ENCODE measurements at places on chromosomes 4 and X. TPM values are rescaled to one million over a fixed set of nuclear protein-coding genes. Genes with fewer than 3 reads are reported as not detected.

DNA sequence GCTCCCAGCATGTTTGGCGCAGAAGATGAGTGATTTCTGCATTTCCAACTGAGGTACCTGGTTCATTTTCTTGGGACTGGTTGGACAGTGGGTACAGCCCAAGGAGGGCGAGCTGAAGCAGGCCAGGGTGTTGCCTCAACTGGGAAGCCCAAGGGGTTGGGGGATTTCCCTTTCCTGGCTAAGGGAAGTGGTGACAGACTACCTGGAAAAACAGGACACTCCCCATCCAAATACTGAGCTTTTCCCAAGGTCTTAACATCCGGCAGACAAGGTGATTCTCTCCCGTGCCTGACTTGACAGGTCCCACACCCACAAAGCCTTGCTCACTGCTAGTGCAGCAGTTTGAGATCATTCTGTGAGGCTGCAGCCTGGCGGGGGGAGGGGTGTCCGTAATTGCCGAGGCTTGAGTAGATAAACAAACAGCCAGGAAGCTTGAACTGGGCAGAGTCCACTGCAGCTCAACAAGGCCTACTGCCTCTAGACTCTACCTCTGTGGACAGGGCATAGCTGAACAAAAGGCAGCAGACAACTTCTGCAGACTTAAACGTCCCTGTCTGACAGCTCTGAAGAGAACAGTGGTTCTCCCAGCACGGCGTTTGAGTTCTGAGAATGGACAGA is 307.7 kb upstream of the ARSJ start:
- no peaks in the 10 kb centered on the region for H3K4me1 ChIP-seq
- no peak overlapping the region for H3K27ac ChIP-seq
- no peak overlapping the region for H3K4me3 ChIP-seq
- no peaks in the 10 kb centered on the region for H3K27me3 ChIP-seq
- no peaks in the 10 kb centered on the region for H3K36me3 ChIP-seq
- DNase-seq: no peak

DNA sequence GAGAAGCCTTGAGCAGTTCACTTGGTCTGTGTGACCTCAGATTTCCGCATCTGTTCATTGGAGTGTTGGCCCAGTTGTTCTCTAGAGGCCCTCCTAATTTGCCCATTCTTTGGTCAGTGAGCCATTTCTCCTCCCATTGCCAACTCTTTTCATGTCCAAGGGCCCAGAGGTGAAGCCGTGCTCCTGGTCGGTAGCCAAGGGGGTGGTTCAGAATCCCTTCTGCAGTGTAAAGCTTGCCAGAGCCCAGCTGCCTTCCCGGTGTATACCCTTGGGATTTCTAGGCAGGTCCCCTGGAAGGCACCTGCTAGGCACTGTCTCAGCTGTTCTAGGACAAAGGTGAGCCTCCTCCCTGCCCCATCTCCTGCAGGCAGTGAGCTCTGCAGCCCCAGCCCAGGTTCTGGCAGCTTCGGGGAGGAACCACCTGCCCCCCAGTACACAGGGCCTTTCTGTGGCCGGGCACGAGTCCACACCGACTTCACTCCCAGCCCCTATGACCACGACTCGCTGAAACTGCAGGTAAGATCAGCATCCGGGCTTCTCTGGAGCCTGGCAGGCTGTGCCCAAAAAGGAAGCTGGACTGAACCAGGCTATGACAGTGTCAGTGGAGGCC is 12.3 kb downstream of the SASH3 start:
- H3K27me3 ChIP-seq: peaks cover 6% of the 10 kb centered on the region
- H3K36me3 ChIP-seq: no peaks in the 10 kb centered on the region
- no peak overlapping the region for H3K4me3 ChIP-seq
- no peaks in the 10 kb centered on the region for H3K4me1 ChIP-seq

GRCh38 chr4:183242291-183242690 is 77.8 kb downstream of the CLDN22 start:
- H3K27me3 ChIP-seq: no peaks in the 10 kb centered on the region
- DNase-seq: no peak
- no peak overlapping the region for H3K27ac ChIP-seq
- H3K36me3 ChIP-seq: peaks cover 20% of the 10 kb centered on the region
- H3K4me1 ChIP-seq: no peaks in the 10 kb centered on the region

- H3K27me3 ChIP-seq: no peaks in the 10 kb centered on the region
- no peaks in the 10 kb centered on the region for H3K36me3 ChIP-seq
- peak overlapping the region; percentile 72 for H3K27ac ChIP-seq
- H3K4me3 ChIP-seq: peak overlapping the region; percentile 35
- peaks cover 9% of the 10 kb centered on the region for H3K4me1 ChIP-seq
- no peak for DNase-seq
Measured at GRCh38 chrX:115592997-115593734, 32.2 kb downstream of the PLS3 start.

GRCh38 chrX:101208152-101208905 is 11.3 kb upstream of the DRP2 start:
- H3K27ac ChIP-seq: no peak overlapping the region
- H3K27me3 ChIP-seq: no peaks in the 10 kb centered on the region
- H3K36me3 ChIP-seq: no peaks in the 10 kb centered on the region
- H3K4me1 ChIP-seq: no peaks in the 10 kb centered on the region
- no peak for DNase-seq

DNA sequence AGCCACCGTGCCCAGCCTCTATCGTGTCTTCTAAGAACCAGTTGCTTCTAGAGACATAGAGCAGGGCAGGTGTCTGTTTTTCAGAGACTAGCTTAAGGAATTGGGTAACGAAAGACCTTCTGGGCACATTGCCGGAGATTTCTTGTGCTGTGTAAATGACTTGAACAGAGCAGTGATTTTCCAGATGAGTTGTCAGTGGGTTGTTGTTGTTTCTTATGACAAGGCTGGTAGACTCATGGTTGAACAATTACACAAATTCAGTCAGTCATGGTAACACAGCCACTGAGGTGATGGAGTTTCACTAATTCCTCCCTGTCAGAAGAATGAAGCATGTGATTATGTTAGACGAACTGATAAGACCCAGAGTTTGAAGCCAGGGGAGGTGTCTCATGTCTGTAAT is 20.5 kb upstream of the DDX3X start:
- no peaks in the 10 kb centered on the region for H3K4me1 ChIP-seq
- H3K27ac ChIP-seq: peak overlapping the region; percentile 58
- H3K27me3 ChIP-seq: no peaks in the 10 kb centered on the region
- H3K4me3 ChIP-seq: no peak overlapping the region
- no peak for DNase-seq

- no peak for DNase-seq
- no peak overlapping the region for H3K4me3 ChIP-seq
- H3K36me3 ChIP-seq: no peaks in the 10 kb centered on the region
Measured at GRCh38 chrX:14173873-14174272, 144.2 kb upstream of the GEMIN8 start.

- H3K4me1 ChIP-seq: peaks cover 50% of the 10 kb centered on the region
- no peak overlapping the region for H3K27ac ChIP-seq
- no peak for DNase-seq
- H3K27me3 ChIP-seq: no peaks in the 10 kb centered on the region
- no peak overlapping the region for H3K4me3 ChIP-seq
- H3K36me3 ChIP-seq: no peaks in the 10 kb centered on the region
Measured at GRCh38 chrX:24167719-24168472, 18.4 kb downstream of the ZFX start.

GRCh38 chrX:55008571-55009358 is 8.6 kb downstream of the APEX2 start:
- no peak for DNase-seq
- peaks cover 5% of the 10 kb centered on the region for H3K4me1 ChIP-seq
- peak overlapping the region; percentile 74 for H3K27ac ChIP-seq
- H3K27me3 ChIP-seq: no peaks in the 10 kb centered on the region
- H3K4me3 ChIP-seq: no peak overlapping the region
- peaks cover 22% of the 10 kb centered on the region for H3K36me3 ChIP-seq

The TCEAL5 gene
- total RNA-seq: not detected

DNA sequence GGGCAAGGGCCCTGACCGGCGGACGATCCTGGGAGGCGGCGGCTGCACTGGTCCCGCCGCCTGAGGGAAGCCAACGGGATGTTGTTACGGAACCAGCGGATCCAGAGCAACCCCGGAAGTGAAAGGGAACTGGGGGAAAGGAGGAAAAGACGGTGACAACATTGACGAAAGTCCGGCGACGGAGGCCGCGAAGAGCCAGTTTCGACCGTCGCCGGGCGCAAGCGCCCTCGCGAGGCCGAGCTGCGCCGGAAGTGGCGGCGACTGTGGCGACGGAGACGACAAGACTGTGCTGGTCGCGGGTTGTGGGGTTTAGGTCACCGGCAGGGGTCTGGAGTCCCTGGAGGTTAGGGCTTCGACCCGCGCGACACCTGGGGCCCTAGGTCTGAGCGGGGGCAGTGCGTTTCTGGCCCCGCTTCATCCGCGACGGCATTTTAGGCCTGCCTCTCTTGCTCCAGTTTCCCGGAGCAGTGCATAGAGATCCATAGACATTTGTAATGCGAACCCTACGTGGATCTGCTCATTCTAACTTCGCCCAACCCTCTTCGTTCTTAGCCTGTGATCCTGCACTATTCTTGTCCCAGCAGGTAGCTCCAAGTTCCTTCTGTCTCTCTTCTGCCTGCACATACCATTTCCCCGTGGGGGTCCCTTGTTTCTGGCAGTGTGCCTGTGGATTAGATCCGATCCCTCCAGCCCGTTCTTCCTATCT is at the start of gene BOD1L1:
BOD1L1 (minus strand) TSS at position 120 of the 706 bp plus-strand sequence. CDS start 138 bp downstream, outside the sequence.
- peak; percentile 93 for DNase-seq
- H3K36me3 ChIP-seq: no peaks in the 10 kb centered on the region
- peak within 1 kb of the TSS; percentile 83 for H3K4me3 ChIP-seq
- no peaks in the 10 kb centered on the region for H3K27me3 ChIP-seq
- peaks cover 27% of the 10 kb centered on the region for H3K4me1 ChIP-seq

- no peaks in the 10 kb centered on the region for H3K36me3 ChIP-seq
- no peaks in the 10 kb centered on the region for H3K4me1 ChIP-seq
- H3K4me3 ChIP-seq: no peak overlapping the region
- H3K27ac ChIP-seq: no peak overlapping the region
Measured at GRCh38 chr4:102216666-102217065, 128.6 kb downstream of the SLC39A8 start.

GRCh38 chr4:10413177-10413576 is 44.0 kb downstream of the ZNF518B start:
- DNase-seq: no peak
- no peaks in the 10 kb centered on the region for H3K27me3 ChIP-seq
- H3K4me3 ChIP-seq: no peak overlapping the region
- H3K36me3 ChIP-seq: no peaks in the 10 kb centered on the region
- no peaks in the 10 kb centered on the region for H3K4me1 ChIP-seq

GRCh38 chrX:120468479-120468824 is 644 bp downstream of the LAMP2 start:
- H3K36me3 ChIP-seq: no peaks in the 10 kb centered on the region
- peak overlapping the region; percentile 88 for H3K27ac ChIP-seq
- H3K4me1 ChIP-seq: no peaks in the 10 kb centered on the region
- no peaks in the 10 kb centered on the region for H3K27me3 ChIP-seq
- H3K4me3 ChIP-seq: peak overlapping the region; percentile 71
- DNase-seq: no peak
